ENCODE measurements at places on chromosomes 7 and 10. TPM values are rescaled to one million over a fixed set of nuclear protein-coding genes. Genes with fewer than 3 reads are reported as not detected.

- DNase-seq: peak; percentile 75
Observed at GRCh38 chr10:27241010-27241651, 534 bp upstream of the ACBD5 start.

DNA sequence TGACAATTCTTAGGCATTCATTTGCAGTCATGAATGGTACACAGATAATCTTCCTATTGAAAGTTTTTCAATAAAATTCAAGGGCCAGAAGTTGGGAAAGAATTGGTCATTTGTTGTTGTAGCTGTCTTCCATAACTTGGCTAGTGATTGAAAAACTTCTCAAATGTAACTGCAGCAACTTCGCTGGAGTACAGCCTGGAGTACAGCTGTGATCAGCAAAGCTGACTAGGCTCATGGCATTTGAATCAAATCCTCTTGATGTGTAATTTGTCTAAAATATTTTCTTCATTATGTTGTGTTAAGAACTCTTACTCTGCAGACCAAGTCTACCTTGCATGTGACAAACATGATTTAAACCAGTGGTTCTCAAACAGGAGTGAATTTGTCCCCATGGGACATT, 226.5 kb upstream of the STEAP1 start:
- no peak for DNase-seq

- DNase-seq: no peak
Observed at GRCh38 chr7:138662076-138662990, 38.8 kb downstream of the SVOPL start.

The TMEM229A gene
- total RNA-seq: not detected

The RSPH10B2 gene
- under 0.01 TPM for total RNA-seq

The ODAD2 gene
- 1.1 TPM for total RNA-seq

The ASZ1 gene
- not detected for total RNA-seq

DNA sequence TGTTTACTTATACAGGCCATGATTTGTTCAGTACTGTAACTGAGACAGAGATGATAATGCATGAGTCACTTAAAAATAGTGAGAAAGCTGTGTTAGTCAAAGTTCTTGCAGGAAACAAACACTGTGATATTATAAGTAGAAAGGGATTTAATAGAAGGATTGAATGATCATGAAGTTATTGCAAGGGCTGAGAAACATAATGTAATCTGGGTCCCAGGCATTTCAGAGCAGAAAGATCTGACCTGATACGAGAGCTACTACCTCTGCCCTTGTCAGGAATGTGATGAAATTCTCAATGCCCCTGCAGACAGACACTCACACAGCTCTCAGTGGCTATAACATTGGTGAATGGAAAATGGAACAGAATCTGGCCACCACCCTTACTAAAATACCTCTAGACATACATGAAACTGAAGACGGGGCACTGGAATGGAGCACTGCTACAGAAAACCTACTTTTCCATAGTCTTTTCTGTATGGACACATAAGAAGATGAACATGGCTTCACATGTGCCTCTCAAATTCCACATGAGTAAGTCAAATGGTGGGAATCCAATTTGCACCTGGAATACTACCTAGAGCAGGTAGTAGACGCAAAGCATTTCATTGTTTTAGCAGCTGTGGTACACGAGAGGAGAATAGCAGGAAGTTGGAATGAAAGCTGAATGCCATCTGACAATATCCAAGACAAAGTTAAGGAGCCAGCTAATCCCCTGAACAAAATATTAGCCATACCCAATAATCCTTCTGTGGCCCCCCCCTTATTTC, 19.1 kb upstream of the VWDE start:
- no peak for DNase-seq

DNA sequence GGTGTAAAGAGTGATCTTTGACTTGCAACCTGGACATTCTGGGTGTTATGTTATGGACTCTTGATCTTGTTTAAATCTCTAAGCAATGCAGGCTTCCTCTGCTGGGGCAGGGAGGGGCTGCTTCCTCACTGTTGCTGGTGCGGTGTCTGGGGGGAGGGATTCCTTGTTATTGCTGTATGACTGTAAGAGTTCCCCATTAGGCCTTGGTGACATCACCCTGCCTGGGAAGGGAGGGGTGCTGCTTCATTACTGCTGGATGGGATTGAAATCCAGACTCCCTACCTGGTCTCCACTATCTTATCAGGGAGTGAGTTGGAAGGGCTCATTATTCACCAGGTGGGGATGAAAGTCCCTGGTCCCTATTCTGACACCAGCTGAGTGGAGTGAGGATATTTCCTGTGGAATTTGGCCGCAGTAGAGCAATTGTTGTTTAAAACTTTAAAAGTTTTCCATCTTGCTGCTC, 8.8 kb downstream of the OGDH start:
- DNase-seq: no peak

- DNase-seq: no peak
Observed at GRCh38 chr10:87618566-87619423, 40.9 kb upstream of the PAPSS2 start.

The TEX47 gene
- not detected for total RNA-seq

GRCh38 chr10:106158241-106158640, 1006.3 kb downstream of the SORCS1 start:
- no peak for DNase-seq

GRCh38 chr7:79332091-79332490, 121.4 kb downstream of the MAGI2 start:
- DNase-seq: no peak

The EGR2 gene
- 1.1 TPM for total RNA-seq

- no peak for DNase-seq
Observed at GRCh38 chr10:125135771-125136035, 24.7 kb downstream of the CTBP2 start.

GRCh38 chr10:115566867-115567266, 473.7 kb downstream of the ATRNL1 start:
- DNase-seq: no peak
